ENCODE measurements at places on chromosomes 1 and 21.

GRCh38 chr1:189027512-189027911, 1450.2 kb downstream of the BRINP3 start:
- no peak for DNase-seq

DNA sequence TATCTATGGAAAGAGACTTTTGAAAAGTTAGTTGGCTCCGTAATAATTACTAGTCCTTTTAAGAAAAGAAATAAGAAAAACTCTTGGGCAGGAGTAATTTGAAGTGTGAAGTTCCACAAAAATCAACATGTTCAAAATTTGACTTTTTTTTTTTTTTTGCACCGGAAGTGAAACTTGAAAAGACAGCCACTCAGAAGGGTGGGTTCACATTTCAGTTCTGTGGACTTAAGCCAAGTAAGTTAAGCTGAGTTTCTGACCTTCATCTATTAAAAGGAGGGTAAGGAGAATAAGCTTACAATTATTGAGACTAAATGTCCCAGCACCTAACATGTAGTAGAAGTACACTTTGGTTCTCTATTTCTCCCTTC, 11.0 kb downstream of the RO60 start:
- DNase-seq = no peak

GRCh38 chr1:87111659-87112371, 197.4 kb downstream of the HS2ST1 start:
- DNase-seq = no peak

- DNase-seq = no peak
Observed at GRCh38 chr1:47409311-47410067, 6.6 kb upstream of the FOXE3 start.

All from stimulated activated CD8-positive, alpha-beta memory T cell treated with anti-CD3 and anti-CD28 coated beads, Interleukin-4, amount 100 ng/mL, for 48 hours (primary cell).